ENCODE measurements at places on chromosomes 7 and 10.
A peak's percentile ranks its signal among the peaks of the same experiment; 100 is the strongest.

DNA sequence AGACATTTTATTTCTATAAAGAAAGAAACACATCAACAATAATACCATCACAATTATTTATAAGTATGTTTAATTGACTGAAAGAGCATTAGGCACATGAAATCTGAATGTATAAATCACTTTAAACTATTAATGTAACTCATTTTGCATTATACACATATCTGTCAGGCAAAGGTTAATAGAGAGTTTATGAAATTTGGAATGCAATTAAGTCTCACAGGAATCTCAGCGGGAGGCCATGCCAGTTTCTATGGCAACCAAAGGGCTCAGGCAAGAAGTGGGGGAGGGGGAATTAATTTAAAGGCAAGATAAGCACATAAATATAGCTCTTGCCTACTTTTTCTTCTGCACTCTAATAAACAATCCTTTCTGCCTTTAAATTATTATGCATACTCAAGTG is 152.6 kb downstream of the SLC16A9 start:
- no peak for DNase-seq

GRCh38 chr10:72375173-72375572 is 20.5 kb upstream of the DNAJB12 start:
- peak; percentile 27 for DNase-seq

GRCh38 chr10:14560274-14560673 is 214.4 kb downstream of the FAM107B start:
- peak; percentile 37 for DNase-seq

GRCh38 chr10:32171204-32171603 is 115.0 kb upstream of the KIF5B start:
- DNase-seq, result peak; percentile 29

- no peak for DNase-seq
Measured at GRCh38 chr10:58330431-58330830, 4.4 kb upstream of the UBE2D1 start.

DNA sequence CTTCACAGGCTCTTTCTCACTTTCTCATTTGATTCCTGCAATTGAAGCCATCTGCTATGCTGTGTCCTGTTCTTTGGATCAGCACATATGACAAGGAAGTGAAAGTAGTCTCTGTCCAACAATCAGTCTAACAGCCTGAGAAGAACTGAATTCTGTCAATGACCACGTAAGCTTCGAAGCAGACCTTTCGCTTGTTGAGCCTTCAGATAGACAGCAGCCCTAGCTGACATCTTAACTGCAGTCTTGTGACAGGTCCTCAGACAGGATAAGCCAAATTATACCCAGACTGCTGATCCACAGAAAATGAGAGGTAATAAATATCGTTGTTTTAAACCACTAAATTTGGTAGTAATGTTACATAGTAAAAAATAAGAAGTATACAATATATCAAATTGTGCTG is 691.0 kb upstream of the LRRTM3 start:
- no peak for DNase-seq

DNA sequence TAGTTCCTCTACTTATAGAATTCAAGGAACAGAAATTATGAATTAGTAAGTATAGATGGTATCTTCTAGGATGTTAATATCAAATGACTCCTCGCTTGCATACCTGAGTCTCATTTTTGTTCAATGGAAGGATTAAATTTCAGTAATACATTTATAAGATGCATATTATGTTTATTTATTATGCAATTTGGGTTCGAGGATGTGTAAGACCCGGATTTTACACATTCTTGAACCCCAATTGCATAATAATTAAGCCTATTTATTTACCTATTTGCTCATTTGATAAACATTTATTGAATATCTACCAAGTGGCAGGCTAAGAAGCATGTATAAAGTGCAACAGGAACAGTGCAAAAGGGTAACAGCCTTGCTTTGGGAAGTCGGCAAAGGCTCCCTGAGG is 52.6 kb downstream of the ICA1 start:
- no peak for DNase-seq

GRCh38 chr7:130865408-130866236 is 131.6 kb upstream of the KLF14 start:
- DNase-seq, result no peak

- peak; percentile 73 for DNase-seq
Measured at GRCh38 chr10:35259769-35260397, 76.4 kb upstream of the CCNY start.

GRCh38 chr10:70683601-70683934 is 11.3 kb downstream of the ADAMTS14 start:
- DNase-seq, result no peak

DNA sequence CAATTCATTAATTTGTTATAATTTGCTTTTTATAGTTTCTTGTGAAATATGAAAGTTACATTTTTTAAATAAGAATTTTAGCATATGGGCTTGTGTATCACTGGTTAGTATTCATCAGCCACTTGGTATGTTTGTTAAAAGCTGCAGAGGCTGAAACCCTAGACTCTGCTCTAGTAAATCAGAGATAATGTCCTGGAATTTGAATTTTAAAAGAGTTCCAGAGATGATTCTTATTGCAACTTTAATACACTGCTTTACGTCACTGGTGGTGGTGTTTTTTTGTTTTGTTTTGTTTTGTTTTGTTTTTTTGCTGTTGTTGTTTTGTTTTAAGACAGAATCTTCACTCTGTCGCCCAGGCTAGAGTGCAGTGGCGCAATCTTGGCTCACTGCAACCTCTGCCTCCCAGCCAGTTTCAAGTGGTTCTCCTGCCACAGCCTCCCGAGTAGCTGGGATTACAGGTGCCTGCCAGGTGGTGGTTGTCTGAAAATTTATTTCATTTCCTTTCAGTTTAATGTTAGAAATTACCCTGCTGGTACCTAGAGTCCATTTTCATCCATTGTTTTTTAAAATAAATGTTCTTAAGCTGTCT is 43.8 kb downstream of the PTPN12 start:
- peak; percentile 76 for DNase-seq

- DNase-seq, result peak; percentile 10
Measured at GRCh38 chr7:32298408-32299132, 191.6 kb downstream of the LSM5 start.

GRCh38 chr10:63977329-63977923 is 456.2 kb downstream of the REEP3 start:
- peak; percentile 45 for DNase-seq

- no peak for DNase-seq
Measured at GRCh38 chr10:110387983-110388686, 83.4 kb upstream of the SMNDC1 start.

- DNase-seq, result no peak
Measured at GRCh38 chr7:135731-136645, 56.4 kb upstream of the FAM20C start.

DNA sequence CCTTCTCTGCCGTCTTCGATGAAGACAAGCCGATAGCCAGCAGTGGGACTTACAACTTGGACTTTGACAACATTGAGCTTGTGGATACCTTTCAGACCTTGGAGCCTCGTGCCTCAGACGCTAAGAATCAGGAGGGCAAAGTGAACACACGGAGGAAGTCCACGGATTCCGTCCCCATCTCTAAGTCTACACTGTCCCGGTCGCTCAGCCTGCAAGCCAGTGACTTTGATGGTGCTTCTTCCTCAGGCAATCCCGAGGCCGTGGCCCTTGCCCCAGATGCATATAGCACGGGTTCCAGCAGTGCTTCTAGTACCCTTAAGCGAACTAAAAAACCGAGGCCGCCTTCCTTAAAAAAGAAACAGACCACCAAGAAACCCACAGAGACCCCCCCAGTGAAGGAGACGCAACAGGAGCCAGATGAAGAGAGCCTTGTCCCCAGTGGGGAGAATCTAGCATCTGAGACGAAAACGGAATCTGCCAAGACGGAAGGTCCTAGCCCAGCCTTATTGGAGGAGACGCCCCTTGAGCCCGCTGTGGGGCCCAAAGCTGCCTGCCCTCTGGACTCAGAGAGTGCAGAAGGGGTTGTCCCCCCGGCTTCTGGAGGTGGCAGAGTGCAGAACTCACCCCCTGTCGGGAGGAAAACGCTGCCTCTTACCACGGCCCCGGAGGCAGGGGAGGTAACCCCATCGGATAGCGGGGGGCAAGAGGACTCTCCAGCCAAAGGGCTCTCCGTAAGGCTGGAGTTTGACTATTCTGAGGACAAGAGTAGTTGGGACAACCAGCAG is 60.4 kb upstream of the BTBD16 start:
- DNase-seq, result no peak

DNA sequence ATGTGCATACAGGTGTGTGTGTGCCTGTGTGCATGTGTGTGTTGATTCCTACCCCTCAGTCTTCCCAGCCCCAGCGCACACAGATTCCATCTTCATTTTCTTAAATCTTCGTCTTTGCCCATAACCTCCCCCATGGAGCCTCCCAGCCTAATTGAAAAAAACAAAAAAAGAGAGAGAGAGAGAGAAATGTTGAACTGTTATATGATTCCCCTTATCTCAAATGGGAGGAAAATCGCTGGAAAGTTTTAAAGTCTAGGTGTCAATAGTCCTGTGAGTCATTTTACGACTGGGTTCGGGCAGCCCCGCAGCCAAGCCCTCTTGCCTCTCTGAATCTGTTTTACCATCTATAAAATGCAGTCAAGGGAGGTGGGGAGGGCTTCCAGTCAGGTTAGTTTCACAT is 60.9 kb downstream of the SPOCK2 start:
- DNase-seq, result no peak

DNA sequence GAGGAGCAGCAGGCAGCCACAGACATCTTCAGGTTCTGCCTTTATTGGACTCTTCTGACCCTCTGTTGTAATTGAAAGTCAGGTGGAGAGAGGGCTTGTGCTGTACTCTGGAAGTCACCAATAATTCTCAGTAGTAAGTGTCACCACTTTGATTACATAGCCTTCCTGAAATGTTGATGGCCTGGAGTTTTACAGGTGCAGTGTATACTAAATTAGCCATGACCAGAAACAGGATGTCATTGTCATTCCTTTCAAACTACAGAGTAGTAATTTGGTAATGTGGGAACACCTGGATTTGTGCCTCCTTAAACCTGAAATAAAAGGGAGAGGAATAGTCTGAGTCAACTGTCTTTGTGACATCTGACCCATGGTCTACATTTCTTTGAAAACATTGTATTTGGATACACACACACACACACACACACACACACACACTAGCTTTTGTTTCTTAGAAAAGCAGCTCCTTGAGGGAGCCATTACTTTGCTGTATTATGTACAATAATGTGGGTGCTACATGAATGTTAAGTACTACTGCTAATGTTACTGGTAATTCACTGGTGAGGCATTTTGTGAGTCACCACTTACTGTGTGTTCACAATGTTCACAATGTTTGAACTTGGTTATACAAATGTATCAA is 19.6 kb downstream of the ARL4A start:
- peak; percentile 36 for DNase-seq

DNA sequence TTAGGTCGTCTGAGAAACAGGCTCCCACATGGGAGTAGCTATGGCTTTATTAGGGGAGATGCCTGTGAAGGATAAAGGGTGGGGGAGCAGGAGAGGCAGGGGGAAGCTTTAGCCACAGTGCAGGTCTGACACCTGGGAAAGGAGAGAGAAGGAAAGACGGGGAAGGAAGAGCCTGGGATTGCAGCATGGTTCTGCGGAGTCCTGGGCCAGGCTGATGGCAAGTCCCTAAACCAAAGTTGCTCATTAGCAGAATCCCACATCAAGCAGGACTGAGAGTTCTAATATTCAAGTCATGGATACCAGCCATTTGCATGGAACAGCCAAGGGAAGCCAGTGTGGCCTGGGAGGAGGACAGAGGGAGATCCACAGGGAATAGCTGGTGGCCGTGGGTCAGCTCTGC is 414.8 kb downstream of the RPS24 start:
- DNase-seq, result no peak

DNA sequence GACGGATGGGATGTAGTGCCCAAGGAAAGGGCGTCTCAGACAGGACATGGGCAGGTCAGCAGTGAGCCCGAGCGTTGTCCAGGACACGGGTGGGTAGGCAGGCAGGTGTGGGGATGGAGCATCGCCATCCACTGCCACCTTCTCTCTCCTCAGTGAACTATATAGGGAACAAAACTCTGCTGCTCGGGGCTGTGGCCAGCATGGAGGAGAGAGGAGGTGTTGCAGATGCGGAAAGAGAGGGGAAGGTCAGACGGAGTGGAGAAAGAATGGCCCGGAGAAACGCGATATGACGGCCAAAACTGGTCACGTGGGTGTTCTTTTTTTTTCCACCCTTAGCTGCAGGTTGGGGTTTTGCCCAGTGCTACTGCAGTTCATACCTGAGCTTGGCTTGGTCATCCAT is 71.2 kb downstream of the GRID1 start:
- DNase-seq, result no peak

DNA sequence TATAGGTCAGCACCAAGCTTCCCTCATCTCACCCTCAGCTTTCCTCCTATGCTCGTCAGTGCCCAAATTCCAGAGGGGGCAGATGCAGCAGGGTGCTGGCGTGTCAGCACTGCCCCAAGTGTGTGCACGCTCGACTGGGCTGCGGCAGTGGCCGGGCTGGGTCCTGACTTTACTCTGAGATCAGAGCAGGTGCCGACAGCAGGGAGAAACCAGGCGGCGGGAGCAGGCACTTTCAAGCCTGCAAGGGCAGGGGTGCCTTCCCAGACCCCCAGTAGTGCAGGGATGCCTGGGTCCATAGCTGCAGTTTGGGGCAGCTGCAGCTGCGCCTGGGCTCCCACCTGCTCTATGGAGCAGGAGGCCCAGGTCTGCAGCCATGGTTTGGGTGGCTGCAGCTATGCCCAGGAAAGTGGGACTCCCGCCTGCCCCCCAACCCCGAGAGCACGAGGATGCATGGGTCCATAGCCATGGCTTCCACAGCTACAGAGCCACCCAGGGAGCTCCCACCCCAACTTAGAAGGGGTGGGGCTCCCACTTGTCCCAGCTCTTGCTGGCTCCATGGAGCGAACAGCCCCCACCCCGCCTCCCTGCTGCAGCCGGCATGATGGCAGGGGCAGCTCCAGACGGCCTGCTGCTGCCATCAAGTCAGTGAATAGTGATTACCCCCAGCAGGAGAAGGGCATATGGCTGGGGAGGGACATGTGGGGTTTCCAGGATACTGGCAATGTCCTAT is 199.2 kb upstream of the KMT2E start:
- no peak for DNase-seq

- no peak for DNase-seq
Measured at GRCh38 chr7:93830141-93830925, 60.2 kb downstream of the TFPI2 start.

DNA sequence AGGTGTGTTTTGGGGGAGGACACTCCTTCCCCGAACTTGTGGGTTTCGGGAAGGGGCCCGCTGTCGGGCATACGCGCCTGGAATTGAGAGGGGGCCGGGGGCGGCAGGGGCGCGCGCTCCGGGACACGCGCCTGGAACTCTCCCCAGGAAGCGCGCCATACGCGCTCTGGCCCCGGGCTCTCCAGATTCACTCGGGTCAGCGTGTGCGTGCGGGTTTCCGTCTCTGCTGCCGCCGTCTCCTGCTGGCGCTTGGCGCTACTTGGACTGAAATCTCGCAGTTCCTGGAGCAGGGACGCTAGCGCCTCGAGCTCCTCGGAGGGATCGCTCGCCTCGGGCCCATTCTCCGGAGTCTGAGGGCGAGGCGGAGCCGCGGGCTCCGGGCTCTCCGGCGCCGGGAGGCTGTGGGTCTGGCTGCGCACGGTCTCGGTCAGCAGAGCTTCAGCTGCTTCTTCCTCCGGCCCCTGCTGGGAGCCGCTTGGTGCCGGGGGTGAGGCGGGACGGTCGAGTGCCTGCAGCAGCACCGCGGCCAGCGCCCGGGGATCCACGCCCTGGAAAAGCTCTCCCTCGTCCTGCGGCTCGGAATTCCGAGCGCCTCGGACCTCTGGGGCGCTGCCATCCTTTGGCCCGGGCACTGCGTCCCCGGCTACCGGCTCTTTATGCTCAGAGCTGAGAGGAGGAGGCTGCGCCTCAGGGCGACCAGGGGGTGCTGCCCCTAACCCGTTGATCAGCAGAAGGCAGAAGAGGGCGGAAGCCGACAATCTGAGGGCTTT is 1.1 kb downstream of the VGF start:
- peak; percentile 83 for DNase-seq

- no peak for DNase-seq
Measured at GRCh38 chr10:97412891-97413304, 11.8 kb upstream of the RRP12 start.

Data from adipocyte (in vitro differentiated cells).